ENCODE measurements at places on chromosomes 7 and 10.

DNA sequence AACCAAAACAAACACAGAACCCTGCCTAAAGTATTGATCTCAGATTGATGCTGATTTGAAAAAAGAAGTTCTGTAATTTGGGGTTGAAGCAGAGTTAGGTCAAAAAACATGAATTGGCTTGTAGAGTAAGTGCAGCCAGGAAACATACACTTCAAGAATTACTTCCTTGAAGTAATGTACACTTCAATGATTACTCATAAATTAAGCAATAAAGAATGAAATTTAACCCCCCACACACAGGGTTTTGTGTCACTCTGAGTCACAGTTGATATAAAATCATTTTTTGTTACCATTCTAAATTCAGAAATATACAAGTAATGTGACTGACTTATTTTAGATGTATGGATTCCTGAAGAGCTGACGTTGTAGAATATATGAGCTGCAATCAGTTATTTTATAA is 622.2 kb downstream of the POM121L12 start:
- DNase-seq: peak; percentile 92

- no peak for DNase-seq
Observed at GRCh38 chr10:79068203-79068561, 584 bp upstream of the ZMIZ1 start.

DNA sequence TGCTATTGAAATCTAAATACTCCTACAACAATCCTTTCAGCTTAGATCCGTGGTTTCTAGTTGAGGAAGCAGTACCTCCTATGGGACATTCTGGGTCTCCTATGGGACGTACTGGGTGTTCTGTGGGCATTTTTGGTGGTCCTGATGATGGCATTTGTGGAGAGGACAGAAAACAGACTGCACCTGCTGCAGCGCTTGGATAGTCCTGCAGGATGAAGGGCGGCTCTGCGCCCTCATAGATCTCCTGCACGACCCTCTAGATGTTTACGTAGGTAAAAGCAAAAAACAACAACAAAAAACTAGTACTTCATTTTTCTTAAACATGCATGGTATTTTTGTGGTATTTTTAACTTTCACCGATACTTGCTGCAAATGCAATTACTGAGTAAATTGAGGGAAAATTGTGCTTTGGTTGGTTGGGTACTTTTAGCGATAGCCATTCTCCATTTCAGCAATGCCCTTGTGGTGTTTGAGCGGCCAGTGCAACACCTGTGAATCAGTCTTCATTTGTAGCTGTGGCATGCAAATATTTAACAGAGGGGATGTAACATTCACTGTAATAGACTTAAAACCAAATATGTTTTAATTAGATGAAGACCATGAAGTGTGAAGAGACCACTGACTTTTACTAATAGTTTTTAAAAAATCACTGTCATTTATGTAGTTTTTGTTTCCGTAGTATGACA is 461.2 kb downstream of the SDK1 start:
- DNase-seq: no peak

- peak; percentile 98 for DNase-seq
Observed at GRCh38 chr7:116630932-116631671, 40.9 kb upstream of the MET start.

DNA sequence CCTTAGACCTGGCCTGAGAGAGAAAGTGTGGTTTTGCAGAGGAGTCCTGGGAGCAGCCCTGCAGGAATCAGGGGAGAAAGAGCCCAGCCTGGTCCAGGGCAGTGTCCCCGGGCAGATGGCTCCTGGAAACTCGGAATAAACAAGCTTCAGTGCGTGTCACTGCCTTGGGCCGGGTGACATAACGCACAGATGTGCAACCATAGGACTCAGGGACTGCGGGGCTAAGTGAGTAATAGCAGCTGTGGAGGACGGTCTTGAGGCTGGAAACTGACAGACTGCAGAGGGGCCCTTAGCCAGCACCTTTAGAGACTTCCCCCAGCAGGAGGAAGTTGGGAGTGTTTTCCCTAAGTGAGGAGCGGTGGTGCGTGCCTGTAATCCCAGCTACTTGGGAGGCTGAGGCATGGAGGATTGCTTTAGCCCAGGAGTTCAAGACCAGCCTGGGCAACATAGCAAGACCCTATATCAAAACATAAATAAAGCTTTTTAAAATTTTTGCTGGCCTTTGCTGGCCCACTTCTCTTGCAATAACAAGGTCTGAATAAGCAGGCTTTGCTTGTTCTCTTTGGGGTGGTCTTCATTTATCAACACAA is 5.3 kb upstream of the CLIP2 start:
- no peak for DNase-seq

GRCh38 chr7:74606101-74606908 is 51.2 kb upstream of the GTF2I start:
- no peak for DNase-seq

GRCh38 chr10:58184120-58184670 is 83.5 kb downstream of the IPMK start:
- no peak for DNase-seq

DNA sequence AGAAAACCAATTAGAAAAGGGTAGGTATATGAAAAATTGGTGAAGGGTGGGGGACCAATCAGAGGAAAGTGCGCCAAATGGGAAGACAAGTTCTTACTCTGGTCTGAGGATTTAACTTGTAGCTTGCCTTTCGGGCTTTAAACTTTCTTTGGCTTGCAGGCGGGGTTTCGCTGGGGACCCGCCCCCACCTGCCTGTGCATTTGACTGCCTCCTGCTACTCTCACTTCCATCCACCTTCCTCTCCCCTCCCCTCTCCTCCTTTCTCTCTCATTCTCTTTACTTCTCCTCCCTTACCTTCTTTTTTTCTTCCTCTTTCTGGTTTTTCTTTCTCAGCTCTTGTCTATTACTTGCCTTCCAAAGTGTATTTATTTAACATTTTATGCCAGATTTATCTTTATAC is 278.8 kb downstream of the DNAJB9 start:
- no peak for DNase-seq

DNA sequence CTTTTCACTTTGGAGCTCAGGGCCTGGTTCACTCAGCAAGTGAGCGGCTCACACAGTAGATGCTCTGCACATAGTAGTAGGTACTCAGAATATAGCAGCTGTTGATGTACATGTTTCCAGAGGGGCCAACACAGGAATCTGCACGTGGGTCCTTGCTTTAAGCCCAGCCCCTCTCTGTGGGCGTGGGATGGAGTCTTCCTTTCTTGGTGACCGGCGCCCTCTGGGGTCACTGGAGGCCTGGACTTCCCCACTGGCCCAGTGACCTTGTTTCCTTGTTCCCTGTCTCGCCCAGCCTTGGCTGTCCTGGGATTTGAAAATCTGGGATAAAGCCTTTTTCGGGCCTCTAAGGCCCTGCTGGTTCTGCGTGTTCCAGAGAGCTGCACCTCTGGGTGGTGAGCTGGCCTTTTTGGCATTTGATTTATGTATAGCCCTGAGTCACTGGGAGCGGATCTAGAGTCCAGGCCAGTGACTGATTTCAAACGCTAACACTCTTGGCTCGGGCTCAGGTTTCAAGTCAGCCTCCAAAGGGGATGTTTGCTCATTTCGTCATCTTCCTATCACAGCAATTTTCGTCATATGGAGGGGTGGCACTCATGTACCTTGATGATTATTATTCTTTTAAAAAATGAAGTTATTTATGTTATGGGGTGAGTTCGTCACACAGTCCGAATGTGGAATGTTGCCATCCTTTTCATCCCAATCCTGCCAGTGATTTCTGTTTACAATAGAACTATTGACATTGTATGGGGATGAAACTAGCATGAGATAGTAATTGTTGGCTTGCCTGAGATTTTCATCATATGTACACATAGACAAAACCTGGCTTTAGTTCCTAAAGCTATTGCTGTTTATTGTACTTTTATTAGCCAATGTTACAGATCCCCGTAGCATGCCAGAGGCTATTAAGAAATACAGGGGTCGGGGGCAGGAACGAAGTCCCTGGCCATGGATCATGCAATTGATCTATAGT is 65.5 kb downstream of the CUX1 start:
- DNase-seq: peak; percentile 100

- DNase-seq: peak; percentile 46
Observed at GRCh38 chr10:17056781-17057428, 72.7 kb downstream of the CUBN start.

DNA sequence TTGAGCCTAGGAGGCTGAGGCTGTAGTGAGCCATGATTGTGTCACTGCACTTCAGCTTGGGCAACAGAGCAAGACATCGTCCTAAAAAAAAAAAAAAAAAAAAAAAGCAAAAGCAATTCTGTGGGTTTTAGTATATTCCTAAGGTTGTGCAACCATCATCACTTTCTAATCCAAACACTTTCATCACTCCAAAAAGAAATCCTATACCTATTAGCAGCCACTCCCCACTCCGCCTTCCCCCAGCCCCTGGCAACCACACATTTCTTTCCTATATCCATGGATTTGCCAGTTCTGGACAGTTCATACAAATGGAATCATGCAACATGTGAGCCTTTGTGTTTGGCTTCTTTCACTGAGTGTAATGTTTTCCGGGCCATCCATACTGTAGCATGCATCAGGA is 20.4 kb downstream of the ZAN start:
- DNase-seq: no peak

GRCh38 chr7:55569797-55570196 is 2.5 kb downstream of the VOPP1 start:
- DNase-seq: no peak

GRCh38 chr7:158318511-158318913 is 269.1 kb downstream of the PTPRN2 start:
- DNase-seq: no peak

- no peak for DNase-seq
Observed at GRCh38 chr10:88027570-88027969, 164.1 kb downstream of the PTEN start.

GRCh38 chr10:26879744-26880143 is 19.0 kb upstream of the ABI1 start:
- DNase-seq: peak; percentile 57

GRCh38 chr7:134480730-134481129 is 21.8 kb upstream of the AKR1B1 start:
- peak; percentile 61 for DNase-seq

GRCh38 chr7:151172273-151173141 is 5.0 kb upstream of the GBX1 start:
- peak; percentile 35 for DNase-seq

DNA sequence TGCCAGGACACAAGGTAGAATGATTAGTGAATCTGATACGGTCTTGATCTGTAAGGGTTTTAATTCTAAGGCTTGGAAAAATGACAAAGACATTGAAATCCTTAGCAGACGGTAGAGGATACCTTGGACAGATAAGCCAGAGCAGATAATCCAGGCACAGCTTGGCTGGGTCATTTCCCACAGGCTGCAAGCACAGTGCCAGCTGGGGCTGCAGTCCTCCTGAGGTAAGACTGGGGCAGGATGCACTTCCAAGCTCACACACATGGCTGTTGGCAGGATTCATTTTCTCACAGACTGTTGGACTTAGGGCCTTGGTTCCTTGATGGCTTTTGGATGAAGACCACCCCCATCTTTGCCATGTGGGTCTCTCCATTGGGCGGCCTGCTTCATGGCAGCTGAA is 63.2 kb upstream of the BMPER start:
- DNase-seq: no peak

GRCh38 chr10:69728335-69728870 is 73.3 kb upstream of the COL13A1 start:
- DNase-seq: peak; percentile 99

DNA sequence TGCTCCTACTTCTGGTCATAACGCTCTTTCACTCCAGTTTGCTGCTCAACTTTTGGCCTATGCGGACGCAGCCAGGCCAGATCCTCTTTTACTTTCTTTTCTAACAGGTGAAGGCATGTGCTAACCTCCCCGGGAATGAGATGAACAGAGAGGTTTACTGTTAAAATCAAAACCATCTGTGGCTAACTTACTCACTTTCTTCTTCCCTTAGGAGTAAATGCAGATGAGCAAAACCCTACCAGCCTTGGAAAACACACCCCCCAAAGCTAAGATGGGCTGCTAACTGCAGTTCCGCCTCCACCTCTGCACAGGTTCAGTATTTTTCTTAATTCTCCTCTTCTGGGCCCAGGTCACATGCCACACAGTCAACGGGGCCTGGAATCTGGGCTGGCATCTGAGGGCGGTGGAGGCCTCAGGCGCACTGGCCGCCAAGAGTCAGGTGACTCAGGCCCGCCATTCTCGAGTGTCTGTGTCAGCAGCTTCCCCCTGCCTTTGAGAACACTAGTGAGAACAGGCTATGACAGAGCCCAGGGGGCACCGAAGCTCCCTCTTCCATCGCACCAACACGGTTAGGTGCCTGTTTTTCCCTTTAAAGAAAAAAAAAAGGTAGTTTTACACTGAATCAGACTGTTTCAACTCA is 11.1 kb downstream of the FAM53B start:
- peak; percentile 72 for DNase-seq

- DNase-seq: no peak
Observed at GRCh38 chr7:479948-480499, 39.6 kb downstream of the PDGFA start.

GRCh38 chr7:91551377-91552175 is 287.3 kb downstream of the FZD1 start:
- peak; percentile 71 for DNase-seq

GRCh38 chr7:74344132-74344496 is 54.9 kb downstream of the CLIP2 start:
- DNase-seq: peak; percentile 16

DNA sequence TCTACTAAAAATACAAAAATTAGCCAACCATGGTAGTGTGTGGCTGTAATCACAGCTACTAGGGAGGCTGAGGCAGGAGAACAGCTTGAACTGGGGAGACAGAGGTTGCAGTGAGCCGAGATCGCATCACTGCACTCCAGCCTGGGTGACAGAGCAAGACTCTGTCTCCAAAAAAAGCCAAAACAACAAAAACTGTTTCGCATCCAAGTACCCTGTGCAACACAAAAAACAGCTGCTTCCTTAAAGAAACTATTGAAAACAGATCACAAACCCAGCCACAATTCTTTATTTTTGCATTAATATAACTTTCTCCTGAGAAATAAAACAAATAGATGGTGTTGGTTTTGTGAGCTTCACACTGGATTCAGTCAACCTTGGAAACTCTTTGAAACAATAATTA is 112.1 kb upstream of the AFAP1L2 start:
- DNase-seq: no peak

GRCh38 chr7:44881610-44882009 is 3.7 kb downstream of the PURB start:
- peak; percentile 79 for DNase-seq

DNA sequence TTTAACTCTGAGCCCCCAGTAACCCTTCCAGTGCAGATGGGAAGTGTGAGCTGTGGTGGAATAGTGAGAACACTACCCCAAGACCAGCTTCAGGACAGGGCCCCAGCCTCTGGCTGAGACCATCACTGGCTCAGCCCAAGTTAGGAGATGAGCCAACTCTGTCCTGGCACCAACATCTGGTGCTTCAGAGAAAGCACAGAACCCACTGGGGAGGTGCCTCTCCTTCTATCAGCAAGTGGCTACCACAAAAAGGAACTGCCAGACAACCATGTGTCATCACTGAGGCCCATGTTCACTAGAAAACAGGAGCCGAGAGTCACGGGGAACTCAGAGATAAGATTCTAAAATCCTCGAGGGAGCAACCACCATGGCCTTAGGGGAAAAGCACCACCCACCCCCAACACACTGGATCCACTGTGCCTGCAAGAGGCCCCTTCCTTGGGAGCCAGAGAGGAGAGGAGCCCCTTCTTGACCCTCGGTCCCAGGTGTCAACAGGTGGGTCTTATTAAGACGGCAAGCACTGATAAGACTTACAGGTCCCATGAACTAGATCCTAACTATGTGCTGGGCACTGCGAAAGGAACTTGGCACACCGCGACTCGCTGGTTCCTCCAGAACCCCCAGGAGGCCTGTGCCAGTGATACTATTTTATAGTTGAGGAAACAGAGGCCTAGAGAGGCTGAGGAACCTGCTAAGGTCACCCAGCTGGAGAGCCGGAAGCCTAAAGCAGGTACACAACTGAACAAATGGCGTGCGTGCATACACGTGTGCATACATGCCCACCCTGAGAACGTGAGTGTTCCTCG is 102.7 kb downstream of the FAM53B start:
- DNase-seq: peak; percentile 36

- no peak for DNase-seq
Observed at GRCh38 chr7:32119790-32120196, 49.6 kb upstream of the PDE1C start.
